H54 (cell line): ENCODE measurements at places on chromosomes 7 and 10.

GRCh38 chr10:18214691-18215563 lies 74.7 kb downstream of the CACNB2 start:
- DNase-seq, result peak; percentile 10

- no peak for DNase-seq
Measured at GRCh38 chr7:157687845-157688532, 351.2 kb downstream of the DNAJB6 start.

GRCh38 chr10:42850931-42851330 lies 68.3 kb downstream of the BMS1 start:
- no peak for DNase-seq

- no peak for DNase-seq
Measured at GRCh38 chr7:148711191-148712102, 12.7 kb downstream of the CUL1 start.

DNA sequence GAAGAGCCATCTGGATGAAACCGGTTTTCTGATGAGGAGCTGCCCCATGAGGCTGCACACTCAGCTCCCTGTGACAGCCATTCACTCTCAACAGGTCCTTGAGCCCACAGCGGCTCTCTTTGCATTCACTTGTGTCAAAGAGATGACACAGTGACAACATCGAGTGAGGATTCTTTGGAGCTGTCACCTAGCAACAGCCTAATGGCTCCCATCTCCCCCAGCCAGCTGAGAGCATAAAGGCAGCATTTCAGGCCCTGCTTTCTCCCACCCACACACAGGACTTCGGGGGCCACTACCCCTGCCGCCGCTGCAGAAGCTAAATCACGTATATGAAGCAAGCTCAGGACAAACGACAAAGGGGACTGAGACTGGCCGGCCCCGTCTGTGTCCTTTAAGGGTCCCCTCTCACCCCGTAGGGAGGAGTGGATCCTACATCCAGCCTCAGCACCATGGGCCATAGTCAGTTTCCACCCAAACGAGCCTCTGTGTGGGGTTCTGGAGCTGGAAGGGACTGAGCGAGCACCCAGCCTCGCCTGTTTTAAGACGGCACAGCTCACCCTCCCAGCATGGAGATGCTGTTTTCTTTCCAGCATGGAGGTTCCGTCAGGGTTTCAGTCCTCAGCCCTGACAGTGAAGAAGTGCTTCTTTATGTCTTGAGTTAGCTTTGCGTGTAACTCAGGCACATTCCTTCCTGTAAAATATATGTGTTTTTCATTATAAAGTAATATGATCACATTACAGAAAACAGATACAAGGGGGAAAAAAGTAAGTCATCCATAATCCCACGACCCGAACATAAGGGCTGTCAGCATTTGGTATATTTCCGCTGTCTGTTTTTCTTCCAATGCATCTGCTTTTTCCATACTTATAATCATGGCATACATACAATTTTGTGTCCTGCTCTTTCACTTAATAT lies 4.9 kb downstream of the CPA4 start:
- no peak for DNase-seq

DNA sequence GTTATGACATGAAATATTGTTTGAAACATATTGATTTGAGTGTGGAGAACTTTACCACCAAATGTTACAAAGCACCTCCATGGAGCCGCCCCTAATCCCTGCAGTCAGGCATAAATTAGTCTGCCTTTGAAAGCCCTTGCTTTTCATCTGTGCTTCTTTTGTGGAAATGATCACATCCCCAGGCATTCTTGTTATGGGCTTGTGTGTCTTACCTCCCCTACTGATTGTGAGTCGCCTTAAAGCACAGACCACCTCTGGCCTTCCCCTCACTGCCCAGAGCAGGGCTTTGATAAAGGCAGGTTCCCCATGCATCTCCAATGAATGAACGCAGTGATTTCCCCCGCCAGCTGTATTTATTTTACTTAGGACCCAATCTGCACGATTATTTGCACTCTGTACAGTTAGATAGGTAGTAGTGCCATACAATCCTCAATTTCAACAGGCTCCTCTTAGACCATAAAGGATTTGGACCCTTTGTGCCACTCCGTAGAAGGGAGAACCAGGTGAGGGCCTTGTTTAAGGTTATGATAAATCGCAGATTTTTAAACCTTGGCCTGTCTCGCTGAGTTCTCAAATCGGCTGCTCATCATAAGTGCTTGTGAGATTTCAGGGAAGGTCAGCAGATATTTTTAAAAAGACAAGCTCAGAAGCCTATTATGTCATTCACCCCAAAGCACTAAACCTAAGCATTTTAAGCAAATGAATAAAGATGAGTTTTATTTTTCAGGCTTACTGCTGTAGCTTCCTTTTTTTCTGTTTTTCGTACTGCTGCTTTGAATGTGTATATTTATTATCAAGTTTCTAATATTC lies 107.8 kb downstream of the CUBN start:
- DNase-seq, result no peak

DNA sequence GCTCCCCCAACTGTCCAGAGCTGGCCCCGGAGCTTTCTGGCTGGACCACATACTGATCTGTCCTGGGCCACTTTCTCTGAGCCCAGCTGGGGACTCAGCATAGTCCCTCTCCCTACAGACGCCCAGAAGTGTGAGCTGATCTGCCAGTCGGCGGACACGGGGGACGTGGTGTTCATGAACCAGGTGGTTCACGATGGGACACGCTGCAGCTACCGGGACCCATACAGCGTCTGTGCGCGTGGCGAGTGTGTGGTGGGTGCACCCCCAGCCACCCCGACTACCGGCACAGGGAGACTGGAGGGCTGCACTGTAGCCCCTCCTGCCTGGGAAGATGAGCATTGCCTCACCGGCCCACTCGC lies 41.8 kb downstream of the TBATA start:
- DNase-seq, result no peak

GRCh38 chr7:30974605-30975255 lies 11.0 kb downstream of the GHRHR start:
- DNase-seq, result peak; percentile 87

DNA sequence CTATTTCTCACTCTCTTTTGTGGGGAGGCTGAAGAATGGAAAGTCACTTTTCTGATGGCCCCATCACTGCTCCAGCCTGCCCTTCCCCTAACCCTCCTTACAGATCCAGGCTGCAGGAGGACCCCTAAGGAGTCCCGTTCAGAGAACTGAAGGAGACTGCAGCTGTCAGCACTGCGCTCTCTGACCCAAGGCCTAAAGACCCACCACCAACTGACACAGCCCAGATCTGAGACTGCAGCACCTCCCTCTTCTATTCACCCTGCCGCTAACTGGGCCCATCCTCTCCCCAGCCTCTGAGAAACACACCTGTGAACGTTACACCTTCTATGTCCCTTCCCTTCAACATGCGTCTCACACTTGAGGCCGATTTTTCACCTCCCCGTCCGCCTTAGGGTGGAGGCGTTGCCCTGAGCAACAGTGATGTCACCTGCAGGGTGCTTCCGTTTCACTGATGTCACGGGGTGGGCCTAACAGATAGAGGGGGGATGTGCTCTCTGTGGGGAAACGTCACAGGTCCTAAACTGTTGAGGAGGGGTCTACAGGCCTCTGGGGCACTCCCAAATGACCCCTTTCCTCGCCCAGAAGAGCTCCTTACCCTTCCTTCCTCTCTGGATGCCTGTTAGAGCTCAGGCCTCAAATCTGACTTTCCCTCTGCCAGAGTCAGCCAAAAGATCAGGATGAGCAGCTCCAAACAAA lies 5.1 kb downstream of the ITPRIP start:
- DNase-seq, result no peak

- no peak for DNase-seq
Measured at GRCh38 chr7:2737771-2738540, 50.0 kb downstream of the AMZ1 start.

DNA sequence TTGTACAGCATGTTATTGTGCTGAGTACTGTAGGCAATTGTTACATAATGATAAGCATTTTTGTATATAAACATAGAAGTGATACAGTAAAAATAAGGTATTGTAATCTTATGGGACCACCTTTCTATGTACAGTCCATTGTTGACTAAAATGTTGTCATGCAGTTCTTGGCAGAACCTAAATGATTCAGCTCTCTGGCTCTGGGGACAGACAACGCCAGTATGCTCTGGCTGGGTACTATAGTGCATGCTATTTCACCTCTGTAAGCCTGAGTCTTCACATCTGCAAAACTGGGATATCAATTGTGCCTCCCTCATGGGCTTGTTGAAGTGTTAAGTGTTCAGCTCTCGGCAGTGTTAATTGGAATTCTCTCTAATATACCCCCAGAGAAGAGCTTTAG lies 674.3 kb downstream of the INHBA start:
- no peak for DNase-seq

DNA sequence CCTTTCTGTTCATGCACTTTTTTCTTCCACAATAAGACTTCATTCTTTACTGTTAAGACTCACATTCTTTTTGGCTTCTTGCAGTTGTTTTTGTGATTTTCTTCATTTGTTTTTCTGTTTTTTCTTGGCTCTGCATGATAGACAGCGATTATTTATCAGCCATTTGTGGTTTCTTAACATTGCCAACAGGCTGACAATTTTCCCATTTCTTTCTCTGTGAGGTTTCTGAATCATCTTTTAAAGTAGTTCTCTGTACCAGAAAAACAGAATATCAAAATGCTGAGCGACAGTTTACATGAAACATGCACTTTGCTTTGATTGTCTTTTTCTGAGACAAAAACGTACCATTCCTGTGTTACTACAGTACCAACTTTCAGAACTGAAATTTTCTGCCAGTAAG lies 334.2 kb upstream of the MAGI2 start:
- DNase-seq, result no peak

DNA sequence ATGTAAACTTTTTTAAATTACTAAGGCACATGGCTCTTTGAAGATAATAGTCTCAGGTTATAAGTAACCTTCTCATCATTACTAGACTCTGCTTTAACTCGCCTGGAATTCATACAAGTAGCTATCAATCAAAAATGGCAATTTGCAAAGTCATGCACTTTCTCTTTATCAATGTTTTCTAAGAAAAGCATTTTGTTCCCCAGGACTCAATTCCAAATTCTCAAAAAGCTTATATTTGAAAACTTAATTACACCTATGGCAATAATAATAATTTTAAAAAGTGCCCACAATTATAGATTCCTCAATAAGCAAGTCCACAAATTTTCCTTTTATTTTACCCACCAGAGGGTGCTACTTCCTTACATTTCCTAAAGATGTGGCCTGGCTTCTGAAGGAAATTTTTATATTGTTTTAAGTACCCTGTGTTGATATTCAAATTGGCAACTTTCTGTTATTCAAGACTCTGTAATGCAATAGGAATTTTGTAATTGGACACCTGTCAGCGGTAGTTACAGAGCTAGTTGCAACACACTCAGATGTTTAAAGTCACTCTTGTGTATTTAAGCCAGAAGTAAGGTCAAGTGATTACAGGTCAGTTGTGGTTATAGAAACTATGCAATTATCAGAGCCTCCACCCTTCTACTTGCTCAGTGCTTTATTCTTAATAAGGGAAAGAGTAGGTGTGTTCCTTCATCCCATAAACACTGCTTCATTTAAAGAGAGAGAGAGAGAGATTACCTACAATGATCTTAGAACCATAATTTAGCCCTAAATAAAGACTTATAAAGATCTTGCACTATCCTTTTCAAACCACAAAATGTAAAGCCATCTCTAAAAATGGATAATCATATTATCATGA lies 47.1 kb upstream of the HYAL4 start:
- DNase-seq, result peak; percentile 2

- no peak for DNase-seq
Measured at GRCh38 chr7:145959981-145960380, 156.6 kb upstream of the CNTNAP2 start.

DNA sequence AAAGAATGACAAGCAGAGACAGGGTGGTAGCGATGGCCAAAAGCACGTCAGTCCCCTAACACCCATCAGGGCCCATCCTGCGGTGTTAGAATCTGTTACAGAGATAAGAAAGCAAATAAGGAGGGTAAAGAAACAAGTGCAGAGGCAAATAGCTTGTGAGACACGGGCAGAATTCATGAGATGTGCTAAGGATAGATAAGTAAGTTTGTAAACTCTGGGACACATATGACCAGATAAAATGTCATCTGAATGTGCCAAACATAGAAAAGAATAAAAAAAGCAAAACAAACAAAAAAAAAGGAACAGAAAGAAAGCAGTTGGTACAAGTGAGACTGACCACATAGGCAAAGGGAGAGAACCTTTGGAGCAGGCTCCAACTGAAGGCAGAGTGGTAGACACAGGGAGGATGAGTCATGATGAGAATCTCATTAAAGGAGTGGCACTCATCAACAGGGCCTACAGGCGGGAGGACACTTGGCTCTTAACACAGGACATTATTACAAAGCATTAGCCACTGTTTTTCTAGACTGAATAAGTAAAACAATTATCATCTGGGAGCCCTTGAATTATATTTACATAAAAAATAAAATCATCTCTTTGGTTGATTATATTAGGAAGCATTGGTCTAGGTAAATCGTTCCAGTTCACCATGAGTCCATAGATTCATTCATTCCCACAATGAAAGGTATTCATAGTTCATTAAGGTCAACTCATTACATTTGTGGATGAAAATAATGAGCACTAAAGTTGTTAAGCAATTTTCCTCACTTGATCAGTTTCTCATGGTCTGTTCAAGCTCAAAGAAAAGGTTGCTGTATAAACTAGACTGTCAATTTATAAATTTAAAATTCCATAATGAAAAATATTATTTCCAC lies 21.5 kb upstream of the EPHB6 start:
- DNase-seq, result no peak

DNA sequence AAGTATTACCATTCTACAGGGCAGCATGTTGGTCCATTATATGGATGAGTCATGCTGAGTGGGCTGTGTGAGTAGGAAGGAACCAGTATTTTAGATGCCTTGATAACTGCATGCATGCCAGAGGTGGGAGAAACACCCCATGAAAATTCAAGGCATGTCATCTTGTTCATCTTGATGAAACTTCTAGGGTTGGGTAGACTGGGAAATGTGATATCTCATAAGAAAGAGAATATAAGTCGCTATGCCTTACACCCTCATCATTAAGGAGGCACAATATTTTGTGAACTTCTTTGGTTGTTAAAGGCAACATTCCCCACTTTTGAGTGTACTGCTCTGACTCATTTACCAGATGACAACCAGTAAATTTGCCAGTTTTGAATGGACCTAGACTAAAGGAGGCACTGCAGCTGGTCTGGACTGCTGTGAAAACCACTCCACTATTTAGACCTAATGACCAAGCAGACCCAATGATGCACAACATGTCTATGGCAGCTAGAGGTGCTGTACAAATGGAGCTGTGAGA lies 48.0 kb downstream of the ZNF365 start:
- peak; percentile 19 for DNase-seq

- DNase-seq, result no peak
Measured at GRCh38 chr7:66859794-66860645, 61.0 kb upstream of the TMEM248 start.

GRCh38 chr10:89335226-89335625 lies 7.4 kb downstream of the IFIT3 start:
- DNase-seq, result no peak

- DNase-seq, result no peak
Measured at GRCh38 chr10:74995806-74996205, 115.7 kb upstream of the SAMD8 start.

GRCh38 chr10:102476466-102477141 lies 25.3 kb upstream of the C10orf95 start:
- DNase-seq, result no peak

GRCh38 chr7:132655131-132655727 lies 79.0 kb upstream of the PLXNA4 start:
- no peak for DNase-seq
